Muscle of arm (tissue), 14 donors: ENCODE measurements at places on chromosomes 4 and X.

GRCh38 chr4:47482326-47482725 is 2.7 kb upstream of the ATP10D start:
- DNase-seq: no peak

- DNase-seq: no peak
Observed at GRCh38 chr4:40916880-40917279, 167.1 kb downstream of the NSUN7 start.

DNA sequence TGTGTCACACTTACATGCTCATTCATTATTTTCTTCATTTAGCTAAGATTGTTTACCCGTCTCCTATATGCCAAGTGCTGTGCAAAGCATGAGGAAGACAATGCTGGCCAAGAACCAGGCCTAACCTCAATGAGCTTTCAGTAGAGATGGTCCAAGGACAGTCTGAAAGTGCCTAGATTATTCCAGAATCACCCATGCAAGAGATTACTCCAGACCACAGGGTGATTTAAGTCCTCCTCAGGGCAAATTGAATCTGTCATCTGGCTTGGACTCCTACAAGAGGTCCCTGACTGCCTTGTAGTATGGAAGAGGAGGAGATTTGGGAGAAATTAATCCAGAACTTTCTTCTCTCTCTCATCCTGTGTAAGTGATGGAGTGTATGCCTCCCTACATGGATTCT is 99.4 kb upstream of the NDP start:
- no peak for DNase-seq

GRCh38 chrX:125327891-125328290 is 8.2 kb downstream of the TEX13C start:
- no peak for DNase-seq

- DNase-seq: no peak
Observed at GRCh38 chrX:33415459-33415858, 204.1 kb upstream of the DMD start.

- no peak for DNase-seq
Observed at GRCh38 chr4:153222707-153223426, 18.6 kb downstream of the TRIM2 start.

DNA sequence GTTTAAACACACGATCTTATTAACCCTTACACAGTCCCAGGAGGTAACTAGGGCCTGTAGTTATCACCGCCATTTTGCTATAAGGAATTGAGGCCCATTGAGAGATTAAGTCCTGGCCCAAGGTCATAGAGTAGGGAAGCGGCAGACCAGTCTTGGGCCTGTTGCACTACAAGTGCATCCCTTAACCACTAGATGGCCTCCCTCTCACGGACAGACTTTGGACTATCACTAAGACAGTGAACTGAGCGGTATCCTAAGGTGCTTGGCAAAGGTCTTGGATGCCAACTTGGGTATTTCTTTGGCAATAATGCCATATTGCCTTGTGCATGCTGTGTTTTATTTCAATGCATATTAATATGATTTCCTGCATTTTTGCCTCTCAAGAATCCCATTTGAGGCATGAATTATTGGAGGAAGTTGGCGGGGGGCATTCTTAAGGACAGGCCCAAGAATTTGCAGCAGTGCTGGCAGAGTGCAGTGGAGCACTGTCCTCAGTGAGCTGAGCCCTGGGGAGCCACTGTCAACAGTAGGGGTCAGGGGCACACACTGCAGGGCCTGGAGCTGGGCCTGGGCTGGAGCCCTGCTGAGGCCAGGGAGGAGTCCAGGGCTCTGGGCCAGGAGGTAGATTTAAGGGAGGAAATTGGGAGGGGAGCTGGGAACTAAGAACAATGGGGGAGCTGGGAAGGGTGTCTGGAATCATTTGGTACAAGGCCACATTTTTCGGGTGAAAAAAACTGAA is 147.4 kb downstream of the SMIM20 start:
- no peak for DNase-seq

- DNase-seq: peak; percentile 35
Observed at GRCh38 chr4:71188156-71188640, 150.6 kb upstream of the SLC4A4 start.

GRCh38 chr4:44861756-44862155 is 135.4 kb upstream of the GNPDA2 start:
- DNase-seq: no peak

DNA sequence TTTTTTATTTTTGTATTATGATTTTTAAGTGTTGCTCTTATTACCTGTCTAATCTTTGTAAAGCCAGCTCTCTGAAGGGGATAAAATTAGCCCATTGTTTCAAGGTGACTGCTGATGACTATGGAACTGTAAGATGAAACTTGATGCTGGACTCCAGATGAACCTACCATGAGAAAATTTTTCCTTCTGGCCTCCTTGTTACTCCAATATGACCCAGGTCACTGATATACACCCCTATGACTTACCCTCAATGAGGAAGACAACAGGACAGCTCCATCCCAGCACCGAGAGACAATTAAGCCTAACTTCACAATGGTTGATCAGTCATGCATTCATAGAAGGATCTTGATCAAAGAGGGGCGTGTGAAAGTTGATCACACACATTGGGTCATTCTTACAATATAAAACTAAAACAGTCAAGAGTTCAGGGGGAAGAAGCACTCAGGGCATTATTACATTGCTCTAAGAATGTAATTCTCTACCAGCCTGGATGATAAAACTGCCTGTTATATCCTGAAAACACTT is 230.8 kb upstream of the AGTR2 start:
- DNase-seq: no peak

GRCh38 chrX:776061-776460 is 145.5 kb downstream of the SHOX start:
- no peak for DNase-seq

- DNase-seq: no peak
Observed at GRCh38 chr4:102546635-102547034, 45.5 kb downstream of the NFKB1 start.

DNA sequence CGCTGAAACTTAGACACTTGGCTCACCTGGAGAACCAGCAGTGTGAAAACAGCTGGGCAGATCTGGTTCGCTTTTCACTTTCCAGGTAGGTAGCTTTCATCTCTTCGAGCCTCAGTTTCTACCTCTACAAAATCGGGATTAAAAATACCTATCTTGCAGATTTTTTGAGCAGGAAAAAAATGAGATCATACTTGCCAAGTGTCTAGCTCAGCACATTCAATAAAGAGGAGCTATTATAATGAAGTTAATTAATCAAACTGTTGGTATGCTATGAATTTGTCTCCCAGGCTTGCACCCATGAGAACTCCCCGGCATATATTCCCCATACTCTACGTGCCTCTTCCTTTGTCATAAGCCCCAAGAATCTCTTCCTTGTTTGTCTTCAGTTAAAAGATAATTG is 158.6 kb upstream of the LDB2 start:
- no peak for DNase-seq

- no peak for DNase-seq
Observed at GRCh38 chr4:97866821-97867556, 276.3 kb downstream of the STPG2 start.

- no peak for DNase-seq
Observed at GRCh38 chrX:68077378-68077777, 355.9 kb downstream of the OPHN1 start.

- DNase-seq: no peak
Observed at GRCh38 chr4:38202242-38202641, 242.0 kb downstream of the PTTG2 start.

- DNase-seq: no peak
Observed at GRCh38 chr4:89551191-89551590, 243.6 kb upstream of the GPRIN3 start.

- DNase-seq: no peak
Observed at GRCh38 chrX:153966283-153966688, 5.3 kb downstream of the HCFC1 start.

- DNase-seq: no peak
Observed at GRCh38 chr4:80107374-80107773, 34.3 kb upstream of the ANTXR2 start.

- no peak for DNase-seq
Observed at GRCh38 chrX:1435241-1435895, 17.3 kb downstream of the ASMTL start.

DNA sequence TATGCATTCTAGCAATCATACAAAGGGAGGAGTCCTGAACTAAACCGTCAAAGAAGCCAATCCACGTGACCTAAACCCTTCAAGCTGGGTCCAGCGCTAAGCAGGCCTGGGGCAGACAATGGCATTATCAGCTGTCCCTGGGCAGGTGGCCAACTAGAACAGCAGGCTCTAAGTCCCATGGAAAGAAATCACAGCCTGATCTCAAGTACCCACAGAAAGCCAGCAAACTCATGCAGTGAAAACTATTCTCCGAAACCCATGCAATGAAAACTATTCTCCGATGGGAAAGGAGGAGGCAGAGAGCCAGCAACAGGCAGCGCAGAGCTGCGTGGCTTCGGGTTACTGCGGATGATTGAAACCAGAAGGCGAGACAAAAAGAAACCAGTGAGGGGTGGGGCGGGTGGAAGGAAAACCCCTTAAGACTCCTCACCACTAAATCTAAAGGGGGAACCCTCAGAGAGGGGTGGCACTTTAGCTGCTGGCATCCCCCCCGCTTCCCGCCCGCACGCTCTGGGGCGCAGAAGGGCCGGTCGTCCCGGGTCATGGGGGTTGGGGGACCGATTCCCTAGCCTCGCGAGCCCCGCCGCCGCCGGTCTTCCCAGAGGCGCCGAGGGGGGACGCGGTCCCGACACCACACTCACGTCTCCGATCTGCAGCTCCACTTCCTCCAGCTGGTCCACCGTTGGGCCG is 567 bp downstream of the C4orf46 start:
- peak; percentile 86 for DNase-seq

DNA sequence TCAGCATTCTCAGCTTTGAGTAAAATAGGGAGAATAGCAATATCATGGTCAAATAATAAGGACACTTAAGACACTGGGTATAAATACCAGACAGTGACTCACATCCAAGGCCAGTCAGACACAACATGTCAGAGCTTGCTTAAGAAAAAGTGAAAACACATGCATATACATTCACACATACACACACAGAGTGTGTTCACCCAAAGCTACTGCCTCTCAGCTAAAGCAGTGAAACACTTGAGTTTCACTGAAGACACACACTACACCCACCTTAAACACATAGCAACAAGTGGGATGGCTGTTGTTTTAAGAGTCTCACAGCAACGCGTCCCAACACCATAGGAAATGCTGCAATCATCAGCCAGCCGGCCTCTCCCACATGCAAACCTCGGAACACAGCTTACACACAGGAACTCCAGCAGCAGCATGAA is 14.4 kb downstream of the SHROOM4 start:
- DNase-seq: no peak

GRCh38 chr4:176664964-176665363 is 127.8 kb downstream of the VEGFC start:
- no peak for DNase-seq

- DNase-seq: no peak
Observed at GRCh38 chrX:53290441-53291041, 9.2 kb upstream of the IQSEC2 start.

- no peak for DNase-seq
Observed at GRCh38 chr4:59960143-59960542, 1240.0 kb upstream of the ADGRL3 start.

GRCh38 chr4:145352438-145353145 is 129.1 kb upstream of the SMAD1 start:
- DNase-seq: no peak

DNA sequence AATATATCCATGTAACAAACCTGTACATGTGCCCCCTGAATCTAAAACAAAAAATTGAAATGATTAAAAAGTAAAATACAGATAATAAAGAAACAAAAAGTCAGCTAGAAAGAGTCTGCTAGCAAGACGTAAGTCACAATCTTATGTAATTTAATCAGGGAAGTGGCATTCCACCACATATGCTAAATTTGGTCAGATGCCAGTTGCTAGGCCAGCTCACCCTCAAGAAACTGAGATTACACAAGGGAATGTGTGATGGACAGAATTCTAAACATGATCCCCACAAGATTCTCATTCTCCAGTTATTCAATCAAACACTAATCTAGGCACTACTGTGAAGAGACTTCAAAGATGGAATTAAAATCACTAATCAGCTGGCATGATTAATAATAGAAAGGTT is 689.3 kb downstream of the CENPC start:
- DNase-seq: no peak

GRCh38 chrX:136652822-136653723 is 5.1 kb downstream of the CD40LG start:
- peak; percentile 15 for DNase-seq

DNA sequence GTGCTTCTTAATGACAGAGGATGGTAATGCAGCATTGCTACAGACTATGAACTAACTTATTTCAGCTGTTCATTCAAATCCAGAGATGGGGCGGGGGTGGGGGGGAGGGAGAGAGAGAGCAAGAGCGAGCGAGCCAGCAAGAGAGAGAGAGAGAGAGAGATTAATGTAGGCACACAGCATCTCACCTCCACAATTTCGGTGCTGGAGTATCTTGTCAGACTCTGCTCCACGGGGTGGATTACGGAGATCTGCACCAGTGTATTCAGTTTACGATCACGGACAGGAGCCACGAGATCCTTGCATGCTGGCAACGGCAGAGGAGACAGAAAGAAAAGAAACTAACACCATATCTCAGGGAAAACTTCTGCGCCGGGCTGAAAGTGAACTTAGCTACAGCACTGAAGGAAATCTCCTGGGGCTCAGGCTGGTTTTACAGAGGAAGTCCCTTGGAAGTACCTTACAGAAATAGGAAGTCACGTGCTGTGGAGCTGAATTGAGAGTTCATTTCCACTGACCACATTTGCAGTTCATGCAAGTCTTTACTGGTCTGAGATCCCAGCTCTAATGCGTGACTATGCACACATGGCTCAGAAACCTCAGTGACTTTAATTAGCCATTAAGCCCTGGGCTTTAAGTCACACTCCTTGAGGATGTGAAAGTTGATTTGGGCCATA is 440.9 kb downstream of the INPP4B start:
- DNase-seq: peak; percentile 69

- no peak for DNase-seq
Observed at GRCh38 chr4:7189066-7189465, 3.3 kb upstream of the SORCS2 start.

DNA sequence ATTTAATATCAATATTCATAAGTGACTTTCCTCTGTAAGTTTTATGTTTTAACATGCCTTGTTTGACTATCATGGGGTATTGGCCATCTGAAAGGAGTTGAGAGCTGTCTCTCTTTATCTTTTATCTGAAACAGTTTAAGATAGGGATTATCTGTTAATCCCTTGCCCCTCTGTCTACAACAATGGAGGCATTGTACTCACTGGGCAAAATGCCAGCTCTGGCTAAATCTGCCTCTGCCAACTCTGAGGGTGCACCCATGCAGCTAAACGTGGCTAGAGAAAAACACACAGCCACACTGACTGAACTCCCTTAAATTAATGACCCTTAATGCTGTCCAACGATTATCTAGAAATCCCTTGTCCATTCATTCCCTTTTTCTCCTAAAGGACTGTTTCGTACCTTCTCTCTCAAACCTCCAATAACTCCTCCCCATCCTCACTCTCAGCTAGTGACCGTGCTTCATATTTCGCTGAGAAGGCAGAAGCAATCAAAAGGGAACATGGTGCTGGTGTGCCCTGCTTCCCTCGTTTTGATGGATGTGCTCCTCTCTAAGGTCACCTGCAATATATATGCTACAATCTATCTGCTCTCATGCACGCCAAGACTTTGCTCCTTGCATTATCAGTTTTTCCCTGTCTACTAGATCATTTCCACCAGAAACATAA is 10.3 kb downstream of the PHKA2 start:
- no peak for DNase-seq
